Natural killer cell (primary cell): ENCODE measurements at places on chromosomes 1 and 21. TPM values are rescaled to one million over a fixed set of nuclear protein-coding genes. Genes with fewer than 3 reads are reported as not detected.

Gene CACNA1S
- not detected for total RNA-seq

Gene IFI44L
- total RNA-seq: 12.6 TPM

Gene EFNA1
- total RNA-seq: 1.9 TPM

GRCh38 chr1:169132512-169133227 lies 26.2 kb downstream of the ATP1B1 start:
- no peaks in the 10 kb centered on the region for H3K36me3 ChIP-seq
- H3K27ac ChIP-seq: peak overlapping the region; percentile 61
- no peak for DNase-seq
- no peak overlapping the region for H3K4me3 ChIP-seq

DNA sequence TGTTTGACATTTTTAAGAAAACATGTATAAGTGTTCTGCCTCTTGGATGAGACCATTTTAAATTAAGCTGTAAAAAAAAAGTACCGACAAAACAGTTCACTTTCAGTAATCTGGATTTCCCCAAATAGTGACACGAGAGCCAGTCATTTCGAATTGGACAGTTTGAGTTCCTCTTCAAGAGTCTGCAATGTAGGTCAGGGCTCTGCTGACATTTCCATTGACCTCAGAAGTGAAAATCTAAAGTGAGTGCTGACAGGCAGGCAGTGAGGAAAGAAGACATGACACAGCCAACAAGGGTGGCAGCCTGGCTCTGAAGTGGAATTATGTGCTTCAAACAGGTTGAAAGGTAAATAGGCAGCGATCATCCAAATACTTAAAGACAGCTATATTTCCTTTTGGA lies at the start of gene IL23R:
Gene IL23R, plus strand, starts transcription at position 259 of the 400 bp plus-strand sequence. CDS start 1,667 bp downstream, outside the sequence.
- peak; percentile 66 for DNase-seq
- H3K27me3 ChIP-seq: no peaks in the 10 kb centered on the region
- H3K4me1 ChIP-seq: peaks cover 5% of the 10 kb centered on the region
- H3K27ac ChIP-seq: peak within 1 kb of the TSS; percentile 45
- H3K4me3 ChIP-seq: peak within 1 kb of the TSS; percentile 18

Gene CASQ1
- not detected for total RNA-seq

- H3K27me3 ChIP-seq: no peaks in the 10 kb centered on the region
- H3K36me3 ChIP-seq: peaks cover 5% of the 10 kb centered on the region
- DNase-seq: no peak
- no peaks in the 10 kb centered on the region for H3K4me1 ChIP-seq
- no peak overlapping the region for H3K27ac ChIP-seq
- H3K4me3 ChIP-seq: no peak overlapping the region
Observed at GRCh38 chr1:54070171-54070837, 16.9 kb downstream of the TCEANC2 start.

Gene PLA2G2F
- not detected for total RNA-seq

Gene THEM5
- total RNA-seq: not detected

DNA sequence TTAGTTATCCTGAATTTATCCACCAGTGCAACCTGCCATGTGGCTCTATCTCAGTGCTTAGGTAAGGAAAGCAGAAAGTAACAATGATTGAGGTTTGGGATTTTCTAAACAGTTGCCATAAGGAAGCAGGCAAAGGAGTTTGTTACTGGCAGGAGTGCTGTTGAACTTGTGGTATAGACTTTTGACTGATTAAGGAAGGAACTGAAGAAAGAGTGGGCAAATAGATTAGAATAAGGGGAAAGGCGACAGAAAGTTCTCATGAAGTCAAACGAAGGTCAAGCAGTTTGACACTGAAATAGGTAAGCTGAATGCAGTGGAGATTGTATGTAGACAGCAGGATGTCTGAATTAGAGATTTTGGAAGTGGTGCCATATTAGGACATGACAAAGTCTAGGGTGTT lies 24.2 kb upstream of the CR2 start:
- no peak overlapping the region for H3K27ac ChIP-seq
- H3K4me3 ChIP-seq: no peak overlapping the region
- peaks cover 8% of the 10 kb centered on the region for H3K27me3 ChIP-seq

DNA sequence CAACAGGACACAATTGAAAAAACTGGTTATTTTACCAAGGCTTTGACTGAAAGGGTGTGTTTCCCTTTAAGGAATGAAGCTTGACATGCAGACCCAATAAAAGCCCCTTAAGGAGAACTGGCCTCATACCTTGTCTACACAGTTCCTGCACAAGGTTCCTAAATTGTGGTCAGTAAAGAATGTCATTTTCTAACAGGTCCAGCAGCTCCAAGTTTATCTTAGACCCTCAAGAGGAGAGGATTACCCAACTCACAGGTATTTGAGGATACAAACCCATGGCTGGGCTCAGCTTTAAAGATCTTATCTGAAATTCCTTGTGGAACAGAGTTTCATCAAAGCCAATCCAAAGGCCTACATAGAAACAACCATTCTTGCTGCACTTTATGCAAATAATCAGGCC lies 31.4 kb upstream of the CBR3 start:
- no peaks in the 10 kb centered on the region for H3K36me3 ChIP-seq
- no peak for DNase-seq
- H3K4me3 ChIP-seq: no peak overlapping the region
- peaks cover 13% of the 10 kb centered on the region for H3K27me3 ChIP-seq
- no peak overlapping the region for H3K27ac ChIP-seq

DNA sequence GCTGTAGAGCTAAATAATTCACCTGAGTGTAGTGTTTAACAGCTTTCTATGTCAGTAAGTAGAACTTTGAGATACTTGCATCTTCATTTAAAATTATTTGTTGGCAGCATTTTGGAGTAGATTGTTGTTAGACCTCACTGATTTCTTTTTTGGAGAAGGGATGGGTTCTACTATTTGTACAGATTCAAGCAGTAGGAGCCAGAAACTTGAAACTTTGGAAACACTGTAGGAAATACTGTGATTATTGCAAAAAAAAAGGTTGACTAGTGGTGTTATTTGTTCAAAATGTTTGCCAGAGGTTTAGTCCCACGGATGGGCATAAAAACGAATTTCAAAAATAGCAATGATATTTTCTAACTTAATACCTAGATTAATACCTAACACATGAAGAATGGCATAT lies 102.7 kb downstream of the ATF6 start:
- H3K4me1 ChIP-seq: no peaks in the 10 kb centered on the region
- no peak overlapping the region for H3K27ac ChIP-seq
- H3K36me3 ChIP-seq: peaks cover 20% of the 10 kb centered on the region
- H3K4me3 ChIP-seq: no peak overlapping the region

Gene FAM3B
- total RNA-seq: not detected

DNA sequence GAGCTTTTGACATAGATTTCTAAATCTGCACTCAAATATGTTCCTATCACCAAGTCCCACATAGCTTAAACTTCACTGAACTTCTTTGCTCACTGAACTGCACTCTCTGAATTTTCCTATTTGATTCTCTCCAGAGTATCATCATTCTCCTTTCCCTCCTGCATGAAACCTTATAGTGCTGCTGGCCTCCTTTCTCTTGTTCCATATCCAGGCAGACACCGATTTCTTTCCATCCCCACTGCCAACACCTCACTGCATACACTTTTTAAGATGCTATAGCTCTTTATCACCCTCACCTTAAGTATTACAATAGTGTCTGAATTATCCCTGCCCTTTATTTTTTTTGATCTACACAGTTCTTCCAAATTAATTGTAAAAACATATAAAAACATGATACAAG lies 3.1 kb upstream of the TRIM45 start:
- H3K4me3 ChIP-seq: no peak overlapping the region
- DNase-seq: no peak
- peaks cover 16% of the 10 kb centered on the region for H3K4me1 ChIP-seq
- no peaks in the 10 kb centered on the region for H3K36me3 ChIP-seq

DNA sequence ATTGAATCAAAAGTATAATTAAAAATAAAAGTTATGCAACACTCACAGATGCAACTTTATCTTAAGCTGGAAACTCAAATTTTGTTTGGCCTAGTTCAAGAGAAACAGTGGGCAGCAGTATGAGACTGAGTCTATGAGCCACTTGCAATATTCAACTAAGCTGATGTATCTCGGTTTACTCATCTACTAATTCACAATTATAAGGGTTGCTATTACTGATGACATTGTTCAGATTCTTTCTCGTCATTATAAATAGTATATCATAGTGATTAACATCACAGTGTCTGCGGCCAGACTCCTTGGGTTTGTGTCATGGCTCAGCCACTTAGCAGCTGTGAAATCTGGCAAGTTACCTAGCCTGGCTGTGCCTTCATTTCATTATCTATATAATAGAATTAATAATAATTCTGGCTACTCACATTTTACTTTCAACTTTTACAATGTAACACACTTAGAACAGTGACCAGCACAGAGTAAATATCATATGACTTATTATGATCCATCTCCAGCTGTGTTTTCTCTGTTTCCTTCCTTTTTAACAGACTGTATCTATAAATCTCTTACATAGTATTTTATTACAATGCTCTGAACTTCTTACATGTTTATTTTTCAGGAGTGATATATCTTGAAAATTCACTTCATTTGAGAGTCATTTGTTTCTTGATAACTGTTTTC lies 194.3 kb upstream of the RGS18 start:
- H3K4me3 ChIP-seq: no peak overlapping the region
- no peaks in the 10 kb centered on the region for H3K27me3 ChIP-seq
- H3K27ac ChIP-seq: no peak overlapping the region
- no peaks in the 10 kb centered on the region for H3K4me1 ChIP-seq
- no peak for DNase-seq

- H3K27ac ChIP-seq: no peak overlapping the region
- H3K4me3 ChIP-seq: no peak overlapping the region
- no peaks in the 10 kb centered on the region for H3K27me3 ChIP-seq
- H3K4me1 ChIP-seq: peaks cover 1% of the 10 kb centered on the region
- peaks cover 14% of the 10 kb centered on the region for H3K36me3 ChIP-seq
- DNase-seq: no peak
Observed at GRCh38 chr1:184482136-184482535, 95.3 kb downstream of the C1orf21 start.

GRCh38 chr1:9842073-9842711 lies 18.4 kb upstream of the CLSTN1 start:
- no peak overlapping the region for H3K27ac ChIP-seq
- no peak overlapping the region for H3K4me3 ChIP-seq
- H3K27me3 ChIP-seq: no peaks in the 10 kb centered on the region

- peak overlapping the region; percentile 1 for H3K27ac ChIP-seq
- peaks cover 22% of the 10 kb centered on the region for H3K4me1 ChIP-seq
- no peak overlapping the region for H3K4me3 ChIP-seq
- no peaks in the 10 kb centered on the region for H3K27me3 ChIP-seq
Observed at GRCh38 chr1:100950781-100951180, 54.9 kb downstream of the SLC30A7 start.

Gene OR2L2
- total RNA-seq: 0.19 TPM

Gene CFH
- total RNA-seq: 2.8 TPM

Gene FMOD
- not detected for total RNA-seq

DNA sequence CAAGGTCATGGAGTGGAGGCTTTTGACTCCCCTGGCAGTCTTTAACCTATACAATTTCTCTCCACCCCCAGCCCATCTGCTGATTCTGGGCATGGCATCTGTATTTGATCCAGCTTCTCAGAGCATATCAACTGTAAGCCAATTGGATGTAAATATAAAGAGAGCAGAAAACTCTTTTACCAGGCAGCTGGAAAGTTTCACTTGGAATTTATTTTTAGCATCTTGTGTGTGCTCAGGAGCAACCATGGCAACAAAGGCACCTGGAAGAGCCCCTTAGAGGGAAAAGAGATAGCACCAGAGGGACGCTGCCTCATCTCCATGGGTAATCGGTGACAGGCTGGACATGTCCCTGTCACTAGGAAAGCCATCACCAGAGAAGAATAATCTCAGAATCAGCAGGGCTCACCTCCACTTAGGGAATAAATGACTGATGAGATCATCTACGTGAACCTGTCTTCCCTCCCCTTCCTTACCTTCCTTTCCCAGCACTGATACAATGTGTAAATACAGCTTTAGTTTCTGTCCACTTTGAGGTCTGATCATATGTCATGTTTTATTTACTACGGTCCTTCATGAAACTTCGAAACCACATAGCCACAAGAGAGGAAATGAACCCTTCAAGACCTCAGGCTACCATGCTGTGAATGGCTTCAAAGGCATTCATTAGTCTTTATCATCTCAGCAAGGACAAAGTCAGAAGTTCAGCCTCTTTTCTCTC lies 25.3 kb upstream of the SIPA1L2 start:
- H3K4me3 ChIP-seq: no peak overlapping the region
- no peaks in the 10 kb centered on the region for H3K36me3 ChIP-seq
- H3K4me1 ChIP-seq: peaks cover 11% of the 10 kb centered on the region
- H3K27me3 ChIP-seq: peaks cover 2% of the 10 kb centered on the region
- no peak overlapping the region for H3K27ac ChIP-seq

Gene AADACL4
- not detected for total RNA-seq

DNA sequence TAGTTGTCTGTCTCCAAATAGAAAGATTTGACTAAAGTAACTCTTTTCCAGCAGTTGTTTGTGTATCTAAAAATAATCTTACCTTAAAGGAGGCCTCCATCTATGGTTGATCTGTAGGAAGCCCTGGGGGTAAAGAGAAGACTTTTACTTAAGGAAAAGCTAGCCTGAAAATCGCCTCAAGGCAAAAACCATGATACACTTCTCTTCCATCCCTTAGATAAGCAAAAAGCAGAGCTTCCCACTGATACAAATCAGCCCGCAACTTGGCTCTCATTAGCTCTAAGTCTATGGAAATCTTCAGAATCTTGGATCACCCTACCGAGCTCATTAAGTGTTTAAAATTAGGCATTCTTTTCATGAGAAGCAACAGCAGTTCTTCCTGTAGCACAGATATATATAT lies 576.9 kb upstream of the PTBP2 start:
- no peaks in the 10 kb centered on the region for H3K4me1 ChIP-seq
- H3K27me3 ChIP-seq: no peaks in the 10 kb centered on the region
- no peaks in the 10 kb centered on the region for H3K36me3 ChIP-seq
- no peak for DNase-seq
- no peak overlapping the region for H3K27ac ChIP-seq

DNA sequence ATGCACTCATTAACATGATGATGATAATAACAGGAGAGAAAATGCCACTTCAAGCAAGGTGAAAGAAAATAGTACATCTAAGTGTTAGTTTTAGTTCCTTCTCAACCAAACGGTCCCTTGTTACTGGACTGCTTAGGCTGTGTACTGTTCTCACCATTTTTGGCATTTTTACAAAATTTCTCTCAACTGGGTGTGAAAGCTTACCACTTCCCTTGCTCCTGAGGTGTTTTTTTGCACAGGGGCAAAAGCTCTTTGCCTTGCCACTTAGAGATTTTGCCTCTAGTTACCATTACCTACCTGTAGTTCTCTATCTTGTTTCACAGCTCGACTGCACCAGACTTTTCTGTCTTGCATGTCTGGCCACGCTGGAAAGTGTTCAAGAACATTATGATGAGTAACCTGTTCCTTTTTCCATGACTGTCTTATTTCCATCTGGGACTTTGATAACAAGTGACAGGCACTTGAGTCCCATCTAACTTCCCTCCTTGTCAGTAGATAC lies 10.7 kb downstream of the NEK7 start:
- no peak overlapping the region for H3K4me3 ChIP-seq
- no peaks in the 10 kb centered on the region for H3K27me3 ChIP-seq
- H3K4me1 ChIP-seq: peaks cover 50% of the 10 kb centered on the region
- H3K36me3 ChIP-seq: no peaks in the 10 kb centered on the region
- peak; percentile 37 for DNase-seq

GRCh38 chr1:21264898-21265297 lies 25.4 kb downstream of the ECE1 start:
- no peak overlapping the region for H3K27ac ChIP-seq
- peaks cover 12% of the 10 kb centered on the region for H3K4me1 ChIP-seq
- H3K4me3 ChIP-seq: no peak overlapping the region
- H3K27me3 ChIP-seq: no peaks in the 10 kb centered on the region
- DNase-seq: no peak
